ENCODE measurements at places on chromosomes 11 and 22. TPM values are rescaled to one million over a fixed set of nuclear protein-coding genes. Genes with fewer than 3 reads are reported as not detected.

The TREH gene
- 0.50 TPM for total RNA-seq

The RNF141 gene
- total RNA-seq = 14.6 TPM

DNA sequence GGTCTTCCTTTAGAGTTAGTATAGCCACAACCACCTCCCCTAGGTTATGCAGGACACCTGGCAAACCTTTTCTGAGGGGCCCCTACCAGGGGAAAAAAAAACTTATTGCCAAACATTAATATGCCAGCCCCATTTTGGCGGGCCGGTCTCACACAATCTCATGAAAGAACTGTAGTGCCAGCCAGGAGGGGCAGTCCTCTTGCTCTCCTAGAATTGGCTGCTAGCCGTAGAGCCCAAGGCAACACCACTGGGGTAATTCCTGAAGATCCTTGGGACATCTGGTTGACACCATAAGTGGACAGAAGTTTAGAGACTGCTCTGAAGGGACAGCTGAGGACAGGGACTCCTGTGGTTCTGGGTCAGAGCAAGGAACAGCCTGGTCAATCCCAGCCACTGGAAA, 24.2 kb downstream of the NAV2 start:
- H3K27me3 ChIP-seq = no peaks in the 10 kb centered on the region
- DNase-seq = no peak
- no peaks in the 10 kb centered on the region for H3K36me3 ChIP-seq

The KIAA1671 gene
- 35.9 TPM for total RNA-seq

DNA sequence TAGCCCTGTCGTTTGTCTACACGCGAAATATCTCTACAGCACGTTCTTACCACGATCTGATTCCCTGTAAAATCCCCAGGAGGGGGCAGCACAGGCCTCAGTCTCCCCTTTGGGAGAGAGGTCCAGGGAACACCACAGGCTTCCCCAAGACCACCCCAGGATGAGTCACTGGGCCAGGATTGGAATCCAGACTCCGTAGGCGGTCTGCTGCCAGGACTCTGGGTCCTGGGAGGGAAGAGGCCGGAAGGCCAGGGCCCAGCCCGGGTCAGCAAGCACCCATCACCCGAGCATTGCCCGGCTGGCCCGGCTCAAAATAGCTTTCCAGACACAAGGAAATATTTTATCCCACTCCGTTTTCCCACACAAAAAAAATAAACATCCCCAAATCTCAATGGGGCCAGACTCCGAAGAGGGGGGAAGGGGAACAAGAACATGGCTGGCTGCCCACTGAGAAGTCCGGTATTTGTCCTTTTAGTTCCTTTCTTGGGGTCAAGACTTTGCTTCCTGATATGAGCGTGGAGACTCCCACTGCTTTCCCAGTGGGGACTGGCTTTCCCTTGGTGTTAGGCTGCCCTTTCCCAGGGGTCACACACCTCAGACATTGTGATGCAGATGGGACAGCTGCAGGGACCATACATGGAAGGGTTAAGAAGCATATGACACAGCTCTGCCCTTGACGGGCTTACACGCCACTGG, 91.3 kb downstream of the LRRC32 start:
- no peaks in the 10 kb centered on the region for H3K27me3 ChIP-seq
- DNase-seq = no peak
- H3K4me3 ChIP-seq = no peak overlapping the region
- peak overlapping the region; percentile 85 for H3K27ac ChIP-seq
- no peaks in the 10 kb centered on the region for H3K4me1 ChIP-seq

DNA sequence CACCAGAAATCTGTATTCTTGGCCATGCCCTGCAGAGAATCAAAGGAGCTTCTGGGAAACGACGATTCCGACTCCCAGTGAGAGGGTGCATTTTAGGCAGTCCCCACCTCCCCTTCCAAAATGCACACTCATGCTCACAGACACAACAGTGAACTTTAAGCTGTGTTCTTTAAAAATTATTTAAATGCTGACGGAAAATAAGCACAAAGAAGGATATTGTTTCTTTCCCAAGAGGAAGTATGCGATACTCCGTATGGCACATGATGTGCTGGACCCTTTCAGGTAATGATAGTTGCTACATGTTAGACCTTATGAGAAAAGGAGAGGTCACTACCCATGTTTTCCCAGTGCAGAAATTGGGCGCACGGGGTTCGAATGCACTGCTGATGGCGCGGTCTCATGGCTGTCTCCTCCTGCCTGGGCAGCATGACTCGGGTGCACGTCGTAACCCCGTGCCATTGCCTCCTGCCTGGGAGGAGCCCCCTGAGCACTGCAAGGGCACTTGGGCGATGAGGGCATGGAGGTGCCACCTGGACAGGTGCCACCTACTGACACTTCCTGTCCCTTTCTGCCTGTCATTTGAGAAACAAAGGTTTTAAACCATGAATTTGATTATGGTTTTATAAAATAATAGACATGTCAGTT, 63.9 kb upstream of the CTTN start:
- H3K27ac ChIP-seq = no peak overlapping the region
- no peak for DNase-seq
- H3K36me3 ChIP-seq = peaks cover 59% of the 10 kb centered on the region

- no peak for DNase-seq
- no peaks in the 10 kb centered on the region for H3K4me1 ChIP-seq
- H3K4me3 ChIP-seq = no peak overlapping the region
- H3K27me3 ChIP-seq = no peaks in the 10 kb centered on the region
- H3K36me3 ChIP-seq = no peaks in the 10 kb centered on the region
Measured at GRCh38 chr11:132358573-132358953, 988.1 kb downstream of the NTM start.

GRCh38 chr11:111414267-111414931, 35.3 kb upstream of the POU2AF1 start:
- no peaks in the 10 kb centered on the region for H3K27me3 ChIP-seq
- DNase-seq = no peak
- H3K36me3 ChIP-seq = no peaks in the 10 kb centered on the region
- peaks cover 12% of the 10 kb centered on the region for H3K4me1 ChIP-seq

The RFPL2 gene
- total RNA-seq = 0.98 TPM

The RBFOX2 gene
- 53.6 TPM for total RNA-seq

The PRG2 gene
- not detected for total RNA-seq

DNA sequence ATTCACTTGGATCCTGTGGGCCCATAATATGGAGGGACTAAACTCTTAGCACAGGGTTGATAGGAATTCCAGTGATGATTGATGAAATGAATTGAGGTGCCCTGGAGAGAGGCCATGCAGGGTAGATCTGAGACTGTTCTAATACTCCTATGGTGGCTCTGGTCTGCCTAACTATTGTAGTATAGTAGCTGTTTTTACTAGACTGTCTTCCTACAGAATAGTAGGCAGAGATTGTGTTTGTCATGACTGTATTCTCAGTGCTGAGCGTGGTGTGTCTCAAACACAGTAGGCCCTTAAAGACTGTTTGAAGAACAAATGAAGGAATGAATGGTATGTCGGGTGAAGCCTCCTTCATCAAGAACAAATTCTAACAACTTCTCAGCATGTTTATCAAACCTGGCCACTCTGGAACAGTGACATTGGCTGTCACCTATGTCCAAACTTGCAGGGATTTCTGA, 107.0 kb upstream of the SESN3 start:
- peaks cover 27% of the 10 kb centered on the region for H3K4me1 ChIP-seq
- H3K36me3 ChIP-seq = no peaks in the 10 kb centered on the region
- DNase-seq = no peak
- no peak overlapping the region for H3K4me3 ChIP-seq
- no peaks in the 10 kb centered on the region for H3K27me3 ChIP-seq
- peak overlapping the region; percentile 68 for H3K27ac ChIP-seq

DNA sequence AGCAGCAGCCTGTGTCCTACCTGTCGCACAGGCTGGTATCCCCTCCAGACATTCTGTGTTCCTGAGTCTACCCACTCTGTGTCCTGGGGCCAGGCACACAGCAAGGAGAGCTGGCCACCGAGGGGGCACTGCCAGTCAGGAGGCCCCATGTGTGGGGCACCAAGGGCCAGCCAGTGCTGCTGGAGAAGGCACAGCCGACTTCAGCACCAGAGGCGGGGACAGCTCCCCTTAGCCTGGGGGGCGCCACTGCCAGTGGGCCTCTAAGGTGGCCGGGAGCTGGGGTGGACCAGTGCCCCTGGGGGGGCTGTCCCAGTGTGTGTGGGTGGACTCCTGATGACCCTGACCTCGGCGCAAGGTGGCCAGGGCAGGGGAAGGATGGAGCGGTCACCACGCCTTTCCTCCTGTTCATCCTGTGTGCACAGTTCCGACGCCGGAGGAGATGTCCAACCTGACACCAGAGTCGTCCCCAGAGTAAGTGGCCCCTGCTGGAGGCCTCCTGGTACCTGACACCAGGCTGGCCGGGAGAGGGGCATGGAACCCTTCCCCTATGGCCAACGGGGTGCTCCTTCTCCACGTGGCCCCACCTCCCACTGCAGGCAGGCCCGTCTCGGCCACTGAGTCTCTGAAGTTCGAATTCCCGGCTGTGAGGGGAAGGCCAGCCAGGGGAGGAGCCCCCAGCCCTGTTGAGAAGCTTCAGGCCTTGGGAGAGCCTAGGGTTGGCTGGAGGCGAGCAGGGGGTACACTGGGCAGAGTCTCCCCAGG, 35.4 kb downstream of the MOB2 start:
- H3K4me1 ChIP-seq = no peaks in the 10 kb centered on the region
- DNase-seq = no peak
- H3K27me3 ChIP-seq = no peaks in the 10 kb centered on the region
- H3K4me3 ChIP-seq = no peak overlapping the region
- no peak overlapping the region for H3K27ac ChIP-seq

DNA sequence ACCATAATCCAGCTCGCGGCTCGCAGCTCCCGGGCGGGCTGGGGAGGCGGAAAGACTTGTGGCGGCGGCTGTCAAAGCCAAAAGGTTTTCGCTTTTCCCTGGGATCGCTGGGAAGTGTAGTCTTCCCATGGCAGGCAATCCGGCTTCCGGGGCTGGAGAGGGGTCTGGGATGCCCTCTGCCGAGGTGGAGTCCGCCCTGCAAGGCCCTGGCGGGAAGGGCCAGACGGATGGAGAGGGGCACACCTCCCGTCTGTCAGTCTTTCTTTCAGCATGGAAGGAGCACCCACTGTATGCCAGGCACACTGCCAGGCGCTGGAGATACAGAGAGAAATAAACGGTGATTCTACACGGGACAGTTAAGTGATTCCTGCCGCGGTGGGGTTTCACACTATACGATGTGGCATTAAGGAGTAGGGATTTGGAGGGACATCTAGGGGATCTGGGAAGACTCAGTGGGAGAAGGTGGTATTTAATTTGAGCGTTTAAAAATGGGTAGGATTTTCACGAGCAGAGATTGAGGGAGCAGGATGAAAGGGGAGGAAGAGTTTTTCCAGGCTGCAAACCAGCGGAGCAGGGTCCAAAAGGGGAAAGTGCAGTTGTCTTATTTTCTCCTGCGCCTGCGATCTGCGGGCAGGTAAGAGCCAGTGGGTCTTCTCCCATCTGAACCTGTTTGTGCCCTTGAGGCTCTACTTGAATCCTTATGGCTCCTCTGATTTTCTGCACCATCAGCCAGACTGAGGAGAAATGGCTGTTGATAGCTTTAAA, at the start of gene BACE1:
Gene BACE1, minus strand, starts transcription at position 60 of the 765 bp plus-strand sequence. CDS start 461 bp downstream, outside the sequence.
- H3K27me3 ChIP-seq = no peaks in the 10 kb centered on the region
- H3K4me3 ChIP-seq = peak within 1 kb of the TSS; percentile 97
- H3K4me1 ChIP-seq = peaks cover 29% of the 10 kb centered on the region
- H3K27ac ChIP-seq = peak within 1 kb of the TSS; percentile 32
- peak; percentile 67 for DNase-seq

GRCh38 chr11:119108146-119108856, 1.2 kb downstream of the C2CD2L start:
- peaks cover 25% of the 10 kb centered on the region for H3K36me3 ChIP-seq
- no peaks in the 10 kb centered on the region for H3K27me3 ChIP-seq
- no peak for DNase-seq
- peak overlapping the region; percentile 57 for H3K27ac ChIP-seq
- peak overlapping the region; percentile 48 for H3K4me3 ChIP-seq
- H3K4me1 ChIP-seq = peaks cover 8% of the 10 kb centered on the region

DNA sequence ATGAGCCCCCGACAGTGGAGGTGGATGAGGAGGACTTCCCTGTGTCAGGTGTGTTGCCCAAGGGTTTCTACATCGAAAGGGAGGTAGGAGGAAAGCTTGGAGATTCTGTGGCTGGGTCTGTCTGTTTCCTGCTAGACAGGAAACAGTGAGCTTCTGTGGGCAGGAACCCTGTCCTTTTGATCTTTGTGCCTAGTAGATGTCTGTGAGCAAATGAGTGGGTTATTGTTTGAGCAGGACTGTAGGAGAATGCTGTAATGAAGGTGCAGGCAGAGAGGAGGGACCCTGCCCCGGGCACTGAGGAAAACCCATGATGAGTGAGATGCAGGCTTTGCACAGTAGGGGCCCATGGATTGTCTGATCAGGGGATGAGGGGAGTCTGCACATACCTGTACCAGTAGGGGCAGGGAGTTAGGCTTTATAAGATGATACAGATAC, 14.0 kb downstream of the USP35 start:
- no peak overlapping the region for H3K27ac ChIP-seq
- no peaks in the 10 kb centered on the region for H3K4me1 ChIP-seq
- no peak overlapping the region for H3K4me3 ChIP-seq
- H3K27me3 ChIP-seq = no peaks in the 10 kb centered on the region
- H3K36me3 ChIP-seq = peaks cover 37% of the 10 kb centered on the region

DNA sequence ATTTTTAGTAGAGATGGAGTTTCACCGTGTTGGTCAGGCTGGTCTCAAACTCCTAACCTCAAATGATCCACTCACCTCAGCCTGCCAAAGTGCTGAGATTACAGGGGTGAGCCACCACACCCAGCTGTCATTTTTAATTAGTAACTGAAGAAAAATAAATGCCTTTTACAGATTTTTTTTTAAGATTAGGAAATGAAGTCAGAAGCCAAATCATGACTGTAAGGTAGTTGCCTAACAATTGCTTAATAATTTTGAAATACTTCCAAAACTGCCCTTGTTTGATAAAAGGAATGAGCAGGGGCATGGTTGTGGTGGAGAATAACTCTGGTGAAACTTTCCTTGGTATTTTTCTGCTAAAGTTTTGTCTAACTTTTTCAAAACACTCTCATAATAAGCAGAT, 98.9 kb upstream of the SLC5A12 start:
- no peak overlapping the region for H3K27ac ChIP-seq
- H3K27me3 ChIP-seq = no peaks in the 10 kb centered on the region
- no peak for DNase-seq
- H3K4me3 ChIP-seq = no peak overlapping the region

The BIRC2 gene
- 46.7 TPM for total RNA-seq

DNA sequence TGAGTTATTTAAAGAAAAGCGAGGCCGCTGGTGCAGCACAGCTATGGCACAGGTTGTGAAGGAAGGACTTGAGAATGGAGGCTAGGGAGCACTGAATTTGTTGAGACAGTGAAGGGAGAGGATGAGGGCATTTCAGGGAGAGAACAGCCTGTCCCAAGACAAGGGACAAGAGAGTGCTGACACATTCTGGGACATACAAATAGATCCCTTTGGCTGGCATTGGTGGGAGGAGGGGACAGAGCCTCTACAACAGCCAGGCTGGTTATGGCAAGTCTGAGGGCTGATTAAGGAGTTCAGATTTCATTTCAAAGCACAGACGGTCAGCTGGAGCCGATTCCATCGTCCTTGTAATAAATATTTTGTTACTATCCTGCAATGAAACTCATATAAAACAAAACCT, 1.7 kb upstream of the SLC29A2 start:
- H3K4me3 ChIP-seq = no peak overlapping the region
- H3K27me3 ChIP-seq = no peaks in the 10 kb centered on the region
- H3K36me3 ChIP-seq = no peaks in the 10 kb centered on the region
- no peak overlapping the region for H3K27ac ChIP-seq

- no peak for DNase-seq
- H3K27ac ChIP-seq = peak overlapping the region; percentile 19
- no peaks in the 10 kb centered on the region for H3K36me3 ChIP-seq
- no peak overlapping the region for H3K4me3 ChIP-seq
Measured at GRCh38 chr11:73152861-73153483, 10.9 kb upstream of the FCHSD2 start.

GRCh38 chr22:50620593-50621355, 7.2 kb downstream of the ARSA start:
- H3K4me3 ChIP-seq = no peak overlapping the region
- no peaks in the 10 kb centered on the region for H3K27me3 ChIP-seq
- H3K27ac ChIP-seq = no peak overlapping the region

Data from liver (tissue), 10 donors.